ENCODE measurements at places on chromosomes 2 and 18. TPM values are rescaled to one million over a fixed set of nuclear protein-coding genes. Genes with fewer than 3 reads are reported as not detected.

The TTC31 gene
- total RNA-seq = 15.2 TPM

The COLEC12 gene
- total RNA-seq = 0.06 TPM

The KIDINS220 gene
- total RNA-seq = 20.7 TPM

The NR4A2 gene
- total RNA-seq = 2.0 TPM

The DES gene
- 0.27 TPM for total RNA-seq

The FEV gene
- total RNA-seq = not detected

The ANTXR1 gene
- total RNA-seq = 127 TPM

The KLHL14 gene
- total RNA-seq = not detected

The CREG2 gene
- 10.3 TPM for total RNA-seq

The ALLC gene
- not detected for total RNA-seq

The ALPI gene
- total RNA-seq = not detected

The GCKR gene
- 0.11 TPM for total RNA-seq

All from A549 treated with AZD2906 at 1 μM for 4 hours (cell line).